ENCODE measurements at places on chromosomes 12 and 14.

DNA sequence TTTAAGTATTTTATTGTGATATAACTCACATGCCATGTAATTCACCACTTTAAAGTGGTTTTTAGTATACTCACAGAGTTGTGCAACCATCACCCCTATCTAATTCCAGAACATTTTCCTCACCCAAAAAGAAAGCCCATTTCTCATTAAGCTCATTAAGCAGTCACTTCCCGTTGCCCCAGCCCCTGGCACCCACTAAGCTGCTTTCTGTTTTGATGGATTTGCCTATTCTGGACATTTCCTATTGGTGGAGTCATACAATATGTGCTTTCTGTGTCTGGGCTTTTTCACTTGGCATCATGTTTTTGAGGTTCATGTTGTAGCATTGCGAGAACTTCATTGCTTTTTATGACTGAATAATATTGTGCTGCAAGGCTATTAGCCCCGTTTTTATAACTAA, 66.0 kb downstream of the ARL6IP4 start:
- no peak for DNase-seq

- no peak for DNase-seq
These were observed 330.9 kb downstream of the FOXG1 start for GRCh38 chr14:29097476-29097875.

GRCh38 chr14:85482552-85482951, 47.4 kb upstream of the FLRT2 start:
- no peak for DNase-seq

DNA sequence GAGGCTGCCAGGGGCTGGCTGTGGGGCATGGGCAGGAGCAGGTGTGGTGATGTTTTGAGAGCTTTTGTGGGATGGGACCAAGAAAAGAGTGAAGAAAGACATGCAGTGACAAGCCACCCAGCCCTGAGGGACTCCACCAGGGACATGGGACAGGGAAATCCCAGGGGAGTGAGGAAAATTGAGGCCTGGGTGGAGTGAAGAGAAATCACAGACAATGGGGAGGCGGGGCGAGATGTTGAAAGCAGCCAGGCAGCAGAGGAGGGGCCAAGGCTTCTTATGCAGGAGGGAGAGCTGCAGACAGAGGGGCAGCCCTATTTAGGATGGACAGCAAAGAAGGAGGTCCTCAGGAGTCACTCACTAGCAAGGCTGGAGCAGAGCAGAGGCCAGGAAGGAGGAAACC, 4.2 kb upstream of the KRT1 start:
- DNase-seq: no peak

- peak; percentile 51 for DNase-seq
These were observed 60.1 kb upstream of the RIMBP2 start for GRCh38 chr12:130775953-130776856.

DNA sequence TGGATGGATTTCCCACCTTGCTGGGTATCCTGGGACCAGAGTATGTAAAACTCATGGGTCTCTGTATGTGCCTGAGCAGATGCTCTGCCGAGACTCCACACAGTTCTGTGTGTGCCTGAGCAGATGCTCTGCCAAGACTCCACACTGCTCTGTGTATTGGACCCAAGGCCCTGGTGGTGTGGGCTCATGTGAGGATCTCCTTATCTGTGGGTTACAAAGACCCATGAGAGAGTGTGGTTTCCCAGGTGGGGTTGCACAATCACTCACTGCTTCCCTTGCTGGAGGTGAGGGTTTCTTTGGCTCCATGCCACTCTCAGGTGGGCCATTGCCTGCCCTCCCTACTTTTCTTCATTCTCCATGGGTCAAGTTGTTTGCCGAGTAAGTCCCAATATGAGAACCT, 141.5 kb downstream of the TBC1D30 start:
- DNase-seq: no peak

GRCh38 chr12:82082501-82082900, 275.7 kb downstream of the CCDC59 start:
- no peak for DNase-seq

GRCh38 chr12:105510526-105510925, 180.0 kb downstream of the C12orf75 start:
- DNase-seq: no peak

DNA sequence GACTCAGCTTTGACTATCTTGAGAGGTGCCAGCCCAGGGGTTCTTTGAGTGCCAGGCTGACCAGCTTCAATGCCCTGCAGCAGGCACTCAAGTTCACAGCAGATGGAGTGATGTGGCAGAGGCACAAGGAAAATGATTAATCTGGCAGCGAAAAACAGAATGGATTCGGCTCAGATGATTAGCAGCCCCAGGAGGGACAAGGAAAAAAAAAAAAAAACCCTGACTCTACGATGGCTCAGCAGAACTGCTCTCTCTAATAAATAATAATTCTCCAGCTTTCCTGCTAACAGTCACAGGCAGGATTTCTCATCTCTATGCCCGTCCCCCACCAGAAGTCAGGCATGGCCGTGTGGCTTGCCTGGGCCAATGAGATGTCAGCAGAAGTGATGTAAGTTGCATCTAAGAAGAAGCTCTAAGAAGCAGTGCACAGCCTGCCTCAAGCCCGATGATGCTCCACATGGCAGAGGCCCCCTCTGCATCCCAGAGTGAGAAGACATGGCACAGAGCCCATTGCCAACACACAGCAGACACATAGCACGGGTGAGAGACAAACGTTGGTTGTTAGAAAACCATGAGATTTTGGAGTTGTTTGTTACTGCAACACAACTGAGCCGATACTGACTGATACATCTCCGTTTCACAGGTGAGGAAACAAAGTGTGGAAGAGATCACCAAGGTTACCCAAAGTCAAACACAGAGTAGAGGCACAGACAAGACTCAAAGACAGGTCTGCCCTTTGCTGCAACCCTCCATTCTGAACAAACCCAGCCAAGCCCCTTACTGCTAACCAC, 111.0 kb downstream of the SCARB1 start:
- DNase-seq: no peak

GRCh38 chr14:95008445-95009217, 148.7 kb downstream of the DICER1 start:
- no peak for DNase-seq
